Testis (tissue), 5 donors: ENCODE measurements at places on chromosomes 2 and 18. TPM values are rescaled to one million over a fixed set of nuclear protein-coding genes. Genes with fewer than 3 reads are reported as not detected.

The TRIM43 gene
- 1.3 TPM for total RNA-seq

The ATP6V1B1 gene
- total RNA-seq = 1.7 TPM

The IL18RAP gene
- total RNA-seq = 0.16 TPM

The THSD7B gene
- 1.1 TPM for total RNA-seq

The CBLN2 gene
- total RNA-seq = 1.8 TPM

- H3K27me3 ChIP-seq = no peaks in the 10 kb centered on the region
- peaks cover 26% of the 10 kb centered on the region for H3K4me1 ChIP-seq
- H3K36me3 ChIP-seq = no peaks in the 10 kb centered on the region
These were observed 203.7 kb downstream of the HDAC4 start for GRCh38 chr2:239197146-239197545.

DNA sequence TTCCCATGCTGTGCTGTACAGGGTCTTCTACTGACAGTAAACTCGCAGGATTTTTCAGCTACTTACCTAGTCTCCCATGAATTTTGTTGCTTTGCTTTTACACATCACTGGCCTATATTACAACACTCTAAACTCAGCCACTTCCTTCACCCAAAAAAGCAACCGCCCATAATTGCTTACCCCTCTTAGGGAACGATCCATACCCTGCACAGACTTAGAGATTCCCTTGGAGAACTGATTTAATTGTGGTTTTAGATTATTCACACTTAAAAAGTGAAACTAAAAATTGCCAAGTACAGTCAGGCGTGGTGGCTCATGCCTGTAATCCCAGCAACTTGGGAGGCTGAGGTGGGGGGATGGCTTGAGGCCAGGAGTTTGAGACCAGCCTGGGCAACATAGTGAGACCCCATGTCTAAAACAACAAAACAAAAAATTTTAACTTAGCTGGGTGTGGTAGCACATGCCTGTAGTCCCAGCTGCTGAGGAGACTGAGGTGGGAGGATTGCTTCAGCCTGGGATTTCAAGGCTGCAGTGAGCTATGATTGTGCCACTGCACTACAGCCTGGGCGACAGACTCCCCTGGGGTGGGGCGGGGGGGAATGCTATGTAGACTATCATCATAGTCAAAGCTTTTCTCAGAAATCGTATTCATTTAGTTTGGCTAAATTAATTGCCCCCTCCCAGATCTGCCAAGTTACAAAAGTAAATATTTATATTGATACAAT is 19.3 kb downstream of the MRPL30 start:
- H3K4me3 ChIP-seq = no peak overlapping the region
- DNase-seq = no peak
- H3K36me3 ChIP-seq = no peaks in the 10 kb centered on the region

DNA sequence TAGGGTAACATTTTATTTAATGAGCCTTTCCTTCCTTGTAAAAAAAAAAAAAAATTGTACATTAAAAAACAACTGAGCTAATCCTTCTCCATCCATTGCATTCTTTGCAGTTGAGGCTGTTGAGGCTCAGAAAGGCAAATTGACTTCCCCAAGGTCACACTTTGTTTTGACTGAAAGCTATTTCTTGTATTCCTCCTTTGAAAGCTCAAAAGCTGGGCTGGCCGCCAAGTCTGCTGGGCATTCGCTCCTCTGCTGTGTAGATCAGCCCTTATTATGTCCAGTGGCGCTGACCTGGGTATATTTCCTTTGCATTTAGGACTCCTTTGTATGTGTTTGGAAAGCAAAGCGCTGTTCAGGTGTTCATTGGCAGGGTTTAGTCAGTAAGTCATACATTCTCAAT is 44.0 kb downstream of the SGPP2 start:
- peak; percentile 91 for DNase-seq
- H3K4me1 ChIP-seq = peaks cover 16% of the 10 kb centered on the region
- no peaks in the 10 kb centered on the region for H3K27me3 ChIP-seq
- no peaks in the 10 kb centered on the region for H3K36me3 ChIP-seq
- H3K27ac ChIP-seq = no peak overlapping the region

DNA sequence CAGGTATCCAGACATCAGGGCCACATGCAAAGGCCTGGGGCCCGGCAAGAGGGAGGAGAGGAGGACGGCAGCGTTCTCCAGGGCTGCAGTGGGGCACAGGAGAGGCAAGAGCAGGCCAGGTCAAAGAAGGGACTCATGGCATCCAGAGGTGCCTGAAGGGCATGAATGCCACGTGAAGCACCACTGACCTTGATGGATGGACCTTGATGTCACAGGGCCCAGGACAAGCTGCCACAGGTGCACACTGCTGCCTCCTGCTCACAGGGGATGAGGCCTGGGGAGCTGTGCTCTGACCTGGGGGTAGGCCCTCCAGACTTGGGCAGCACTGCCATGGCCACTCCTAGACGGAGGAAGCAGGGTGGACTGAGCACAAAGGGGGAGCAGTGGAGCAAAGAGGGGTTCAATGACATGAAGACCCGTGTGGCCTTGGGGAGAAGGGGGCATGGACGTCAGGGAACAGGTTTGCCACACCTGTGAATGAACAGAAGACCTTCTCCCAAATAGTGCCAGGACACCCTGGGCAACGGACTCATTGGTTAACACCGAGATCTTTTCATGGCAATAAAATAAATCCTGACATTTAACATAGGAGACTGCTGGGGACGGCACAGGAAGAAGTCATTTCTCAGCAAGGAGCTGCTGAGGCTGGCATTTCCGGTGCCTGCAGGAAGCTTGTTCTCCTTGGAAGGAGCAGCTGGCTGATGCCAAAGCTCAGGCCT is 65.6 kb downstream of the EMX1 start:
- H3K4me1 ChIP-seq = peaks cover 19% of the 10 kb centered on the region
- H3K27me3 ChIP-seq = no peaks in the 10 kb centered on the region
- no peak overlapping the region for H3K4me3 ChIP-seq
- no peaks in the 10 kb centered on the region for H3K36me3 ChIP-seq
- H3K27ac ChIP-seq = no peak overlapping the region

DNA sequence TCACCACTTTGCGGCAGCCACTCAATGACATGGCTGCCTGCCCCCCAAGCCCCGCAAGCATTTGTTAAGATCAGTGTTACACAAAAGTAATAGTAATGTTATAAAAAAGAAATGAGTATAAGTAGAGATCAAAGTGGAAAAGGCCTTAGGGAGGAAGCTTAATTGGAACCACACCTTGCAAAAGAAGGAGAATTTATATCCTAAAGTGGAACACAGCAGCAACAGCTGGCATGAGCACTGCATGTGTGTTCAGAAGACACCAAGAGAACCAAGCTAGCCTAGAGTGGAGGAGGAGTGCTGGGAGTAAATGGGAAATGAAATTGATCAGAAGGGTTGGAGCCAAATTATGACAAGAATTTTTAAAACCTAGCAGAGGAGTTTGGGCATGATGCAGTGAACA is 73.1 kb upstream of the STK17B start:
- no peak overlapping the region for H3K27ac ChIP-seq
- H3K4me1 ChIP-seq = no peaks in the 10 kb centered on the region
- H3K4me3 ChIP-seq = no peak overlapping the region
- no peaks in the 10 kb centered on the region for H3K27me3 ChIP-seq
- no peak for DNase-seq

- H3K27ac ChIP-seq = no peak overlapping the region
- no peak for DNase-seq
- H3K36me3 ChIP-seq = no peaks in the 10 kb centered on the region
- no peak overlapping the region for H3K4me3 ChIP-seq
These were observed 31.8 kb downstream of the TBC1D8 start for GRCh38 chr2:101119431-101119830.

DNA sequence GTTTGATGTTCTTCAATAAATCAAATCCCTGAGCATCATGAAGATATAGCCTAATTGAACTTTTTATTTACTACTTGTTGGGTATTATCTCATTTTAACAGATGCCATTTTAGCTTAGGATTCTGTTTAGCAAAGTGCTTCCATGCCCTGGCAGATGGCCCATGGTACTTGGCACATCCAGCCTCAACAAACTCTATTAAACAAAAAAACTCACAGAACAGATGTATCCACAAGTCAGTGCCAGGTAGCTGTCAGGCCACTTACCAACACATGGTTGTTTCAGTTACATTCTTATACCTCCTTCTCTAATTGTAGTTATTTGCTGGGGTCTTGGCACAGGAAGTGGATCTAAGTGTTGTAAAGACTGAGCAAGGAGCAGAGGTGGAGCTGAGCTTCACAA is 29.6 kb downstream of the GAD1 start:
- DNase-seq = no peak
- H3K27me3 ChIP-seq = no peaks in the 10 kb centered on the region
- H3K4me3 ChIP-seq = no peak overlapping the region
- H3K36me3 ChIP-seq = no peaks in the 10 kb centered on the region

GRCh38 chr2:164903204-164903603 is 52.1 kb downstream of the SLC38A11 start:
- no peaks in the 10 kb centered on the region for H3K4me1 ChIP-seq
- DNase-seq = no peak
- no peaks in the 10 kb centered on the region for H3K36me3 ChIP-seq
- H3K4me3 ChIP-seq = no peak overlapping the region

- H3K4me1 ChIP-seq = no peaks in the 10 kb centered on the region
- no peaks in the 10 kb centered on the region for H3K36me3 ChIP-seq
- no peaks in the 10 kb centered on the region for H3K27me3 ChIP-seq
These were observed 940.5 kb upstream of the DDX18 start for GRCh38 chr2:116874021-116874420.

DNA sequence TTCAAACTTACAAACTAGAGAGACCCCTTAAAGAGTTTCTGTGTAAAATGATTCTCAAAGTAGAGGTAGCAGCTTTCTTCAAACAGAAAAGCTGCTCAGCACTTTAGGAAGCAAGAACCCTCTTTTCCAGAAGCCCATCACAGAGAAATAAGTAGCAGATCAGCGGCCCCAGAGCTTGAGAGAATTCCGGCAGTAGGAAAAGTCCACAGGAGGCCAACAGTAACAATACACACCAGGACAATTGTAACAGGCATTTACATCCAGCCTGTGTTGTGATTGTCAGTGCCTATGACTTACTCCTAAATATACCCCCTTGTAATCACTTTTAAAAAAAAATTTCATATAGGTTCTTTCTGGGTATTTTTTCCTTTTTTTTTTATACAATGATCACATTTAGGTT is 161.4 kb upstream of the ACVR2A start:
- H3K27me3 ChIP-seq = no peaks in the 10 kb centered on the region
- H3K36me3 ChIP-seq = no peaks in the 10 kb centered on the region
- H3K27ac ChIP-seq = no peak overlapping the region
- no peaks in the 10 kb centered on the region for H3K4me1 ChIP-seq

DNA sequence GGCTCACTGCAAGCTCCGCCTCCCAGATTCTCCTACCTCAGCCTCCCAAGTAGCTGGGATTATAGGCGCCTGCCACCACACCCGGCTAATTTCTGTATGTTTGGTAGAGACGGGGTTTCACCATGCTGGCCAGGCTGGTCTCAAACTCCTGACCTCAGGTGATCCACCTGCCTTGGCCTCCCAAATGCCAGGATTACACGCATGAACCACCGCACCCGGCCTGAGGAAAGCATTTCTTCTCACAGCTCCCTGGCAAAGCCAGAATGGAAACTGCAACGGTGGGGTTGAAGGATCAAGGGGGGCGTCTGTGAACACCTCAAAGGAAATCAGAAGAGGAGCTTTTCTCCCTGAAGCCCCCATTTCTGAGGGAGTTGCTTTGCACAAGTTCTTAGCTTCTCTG is 11.2 kb upstream of the TEX51 start:
- H3K27me3 ChIP-seq = no peaks in the 10 kb centered on the region
- H3K4me3 ChIP-seq = no peak overlapping the region
- H3K36me3 ChIP-seq = no peaks in the 10 kb centered on the region
- no peak for DNase-seq
- H3K27ac ChIP-seq = no peak overlapping the region
- peaks cover 4% of the 10 kb centered on the region for H3K4me1 ChIP-seq

DNA sequence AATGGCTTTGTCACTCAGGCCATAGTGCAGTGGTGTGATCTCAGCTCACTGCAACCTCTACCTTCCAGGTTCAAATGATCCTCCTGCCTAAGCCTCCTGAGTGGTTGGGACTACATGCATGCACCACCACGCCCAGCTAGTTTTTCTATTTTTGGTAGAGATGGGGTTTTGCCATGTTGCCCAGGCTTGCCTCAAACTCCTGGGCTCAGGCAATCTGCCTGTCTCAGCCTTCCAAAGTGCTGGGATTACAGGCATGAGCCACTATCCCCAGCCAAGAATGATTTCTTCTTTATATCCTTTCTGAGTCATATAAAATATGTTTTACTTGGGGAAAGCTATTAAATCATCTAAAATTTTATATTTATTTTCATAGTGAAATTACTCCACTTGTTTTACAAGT is 61.3 kb downstream of the CYBRD1 start:
- H3K36me3 ChIP-seq = no peaks in the 10 kb centered on the region
- no peaks in the 10 kb centered on the region for H3K4me1 ChIP-seq
- no peak overlapping the region for H3K27ac ChIP-seq
- no peak for DNase-seq

GRCh38 chr2:9020267-9020666 is 16.8 kb upstream of the MBOAT2 start:
- no peak for DNase-seq
- H3K27ac ChIP-seq = no peak overlapping the region
- no peaks in the 10 kb centered on the region for H3K4me1 ChIP-seq
- H3K36me3 ChIP-seq = no peaks in the 10 kb centered on the region
- H3K27me3 ChIP-seq = no peaks in the 10 kb centered on the region

DNA sequence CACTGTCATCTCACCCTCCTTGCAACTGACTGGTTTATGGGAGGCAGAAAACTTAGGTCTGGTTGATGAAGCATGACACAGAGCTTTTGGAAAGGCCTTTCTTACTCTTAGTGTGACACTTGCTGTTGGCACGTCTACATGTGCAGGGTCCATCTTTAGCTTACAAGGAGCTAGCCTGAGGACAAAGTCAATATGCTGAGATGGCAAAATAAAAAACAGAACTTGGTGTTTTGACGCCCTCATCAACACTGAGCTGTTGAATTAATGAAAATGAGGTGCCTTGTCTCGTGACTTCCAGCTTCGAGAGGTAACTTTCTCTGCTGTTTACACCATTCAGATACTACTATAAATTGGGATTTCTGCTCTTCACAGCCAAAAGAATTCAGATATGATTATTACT is 78.5 kb upstream of the KIDINS220 start:
- H3K4me1 ChIP-seq = no peaks in the 10 kb centered on the region
- H3K27me3 ChIP-seq = no peaks in the 10 kb centered on the region
- H3K36me3 ChIP-seq = no peaks in the 10 kb centered on the region
- DNase-seq = no peak
- H3K4me3 ChIP-seq = no peak overlapping the region
- no peak overlapping the region for H3K27ac ChIP-seq

- H3K27ac ChIP-seq = no peak overlapping the region
- H3K36me3 ChIP-seq = no peaks in the 10 kb centered on the region
- peaks cover 7% of the 10 kb centered on the region for H3K4me1 ChIP-seq
- H3K4me3 ChIP-seq = no peak overlapping the region
These were observed 165.0 kb upstream of the NCKAP5 start for GRCh38 chr2:133732982-133733900.

- no peaks in the 10 kb centered on the region for H3K36me3 ChIP-seq
- peak; percentile 28 for DNase-seq
- peaks cover 6% of the 10 kb centered on the region for H3K4me1 ChIP-seq
- no peak overlapping the region for H3K27ac ChIP-seq
- H3K4me3 ChIP-seq = no peak overlapping the region
- H3K27me3 ChIP-seq = no peaks in the 10 kb centered on the region
These were observed 66.2 kb downstream of the CRACDL start for GRCh38 chr2:98869870-98870269.

GRCh38 chr2:134362740-134363139 is 108.9 kb downstream of the MGAT5 start:
- peaks cover 3% of the 10 kb centered on the region for H3K4me1 ChIP-seq
- H3K27me3 ChIP-seq = no peaks in the 10 kb centered on the region
- H3K36me3 ChIP-seq = no peaks in the 10 kb centered on the region
- H3K4me3 ChIP-seq = no peak overlapping the region
- DNase-seq = no peak
- H3K27ac ChIP-seq = no peak overlapping the region
